ENCODE measurements at places on chromosomes 16 and 17.

GRCh38 chr16:28292731-28293600, 641 bp downstream of the SBK1 start:
- no peak for DNase-seq

- no peak for DNase-seq
Measured at GRCh38 chr17:61970030-61970429, 42.2 kb upstream of the INTS2 start.

- no peak for DNase-seq
Measured at GRCh38 chr16:2866431-2866830, 8.5 kb upstream of the PRSS22 start.

GRCh38 chr17:77926981-77927380, 31.5 kb upstream of the TNRC6C start:
- DNase-seq = no peak

DNA sequence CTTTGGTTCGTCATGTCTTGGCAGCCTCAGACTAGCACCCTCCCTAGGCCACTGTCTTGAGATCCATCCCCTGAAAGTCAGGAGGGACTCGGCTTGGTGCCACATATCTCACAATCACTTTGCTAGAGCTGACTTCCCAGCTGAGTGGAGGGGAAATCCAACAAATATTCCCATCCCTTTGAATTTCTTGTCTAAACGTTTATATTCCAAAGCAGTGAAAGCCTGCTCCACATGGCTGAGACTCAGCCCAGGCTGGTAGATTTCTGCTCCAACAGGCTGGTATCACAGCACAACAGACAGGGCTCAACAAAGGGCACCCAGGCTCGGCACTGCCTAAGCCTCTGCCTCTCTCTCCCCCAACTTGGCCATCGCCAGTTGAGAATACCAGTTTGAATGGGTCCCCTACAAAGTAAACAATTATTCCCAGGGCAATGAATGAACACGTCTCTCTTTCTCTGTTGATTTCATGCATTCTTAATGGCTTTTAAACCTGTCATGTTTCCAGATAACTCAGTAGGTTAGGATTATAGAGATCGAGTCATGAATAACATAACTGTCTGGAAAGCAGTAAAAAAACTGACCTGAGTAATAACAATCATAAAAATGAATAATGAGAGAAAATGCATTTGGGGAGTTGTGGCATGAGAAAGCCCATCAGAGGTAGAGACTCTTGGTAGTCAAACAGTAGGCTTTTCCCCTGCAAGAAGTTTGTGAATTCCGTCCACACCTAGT, 1.0 kb downstream of the KRT13 start:
- DNase-seq = no peak

GRCh38 chr17:79915850-79916430, 76.7 kb upstream of the CBX4 start:
- DNase-seq = no peak

GRCh38 chr17:41965694-41966462, 717 bp upstream of the CNP start:
- DNase-seq = no peak

GRCh38 chr16:80733407-80733806, 71.0 kb downstream of the CDYL2 start:
- DNase-seq = no peak

DNA sequence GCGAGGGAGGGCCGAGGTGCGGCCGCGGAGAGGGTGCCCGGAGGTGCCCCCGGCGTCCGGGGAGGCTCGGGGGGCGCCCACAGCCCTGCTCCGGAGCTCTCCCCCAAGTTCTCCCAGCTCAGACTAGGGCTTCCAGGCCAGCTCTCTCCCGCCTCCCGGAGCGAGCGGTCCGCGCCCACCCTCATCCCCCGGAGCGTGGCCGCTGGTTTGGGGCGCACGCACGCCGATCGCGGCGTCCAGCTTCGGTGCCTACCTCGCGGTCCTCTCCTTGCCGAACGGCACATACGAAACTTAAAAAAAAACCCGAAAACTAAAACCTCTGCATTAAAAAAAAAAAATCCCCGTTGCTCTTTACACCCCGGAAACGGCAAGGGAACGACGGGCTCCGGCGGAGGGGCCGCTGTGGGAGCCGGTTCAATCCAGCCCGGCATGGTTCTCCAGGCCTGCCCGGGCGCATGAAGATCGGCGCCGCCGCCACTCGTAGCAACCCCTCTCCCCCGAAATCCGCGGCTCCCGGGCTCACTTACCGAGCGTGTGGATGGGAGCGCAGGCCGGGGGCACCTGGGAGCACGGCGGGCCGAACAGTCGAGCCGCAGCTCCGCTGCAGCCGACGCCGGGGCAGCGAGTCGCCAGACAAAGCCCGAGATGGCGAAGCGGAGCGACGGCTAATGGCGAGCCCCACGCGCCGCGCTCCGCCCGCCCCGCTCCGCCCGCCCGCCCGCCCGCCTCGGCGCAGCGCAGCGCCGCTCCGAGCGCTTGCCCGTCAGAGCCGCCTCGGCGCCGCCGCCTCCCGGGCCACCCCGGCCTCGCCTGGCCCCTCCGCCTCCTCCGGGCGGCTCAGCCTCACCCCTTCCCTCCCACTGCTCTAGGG, 973 bp upstream of the UBTF start:
- DNase-seq = no peak

- no peak for DNase-seq
Measured at GRCh38 chr17:51857052-51857597, 301.4 kb downstream of the CA10 start.

GRCh38 chr16:53872248-53873221, 168.6 kb downstream of the FTO start:
- no peak for DNase-seq

- no peak for DNase-seq
Measured at GRCh38 chr16:483341-484075, 44.0 kb upstream of the CAPN15 start.

- no peak for DNase-seq
Measured at GRCh38 chr17:42578282-42578869, 847 bp upstream of the PSMC3IP start.

- no peak for DNase-seq
Measured at GRCh38 chr16:53112015-53112414, 57.2 kb downstream of the CHD9 start.

DNA sequence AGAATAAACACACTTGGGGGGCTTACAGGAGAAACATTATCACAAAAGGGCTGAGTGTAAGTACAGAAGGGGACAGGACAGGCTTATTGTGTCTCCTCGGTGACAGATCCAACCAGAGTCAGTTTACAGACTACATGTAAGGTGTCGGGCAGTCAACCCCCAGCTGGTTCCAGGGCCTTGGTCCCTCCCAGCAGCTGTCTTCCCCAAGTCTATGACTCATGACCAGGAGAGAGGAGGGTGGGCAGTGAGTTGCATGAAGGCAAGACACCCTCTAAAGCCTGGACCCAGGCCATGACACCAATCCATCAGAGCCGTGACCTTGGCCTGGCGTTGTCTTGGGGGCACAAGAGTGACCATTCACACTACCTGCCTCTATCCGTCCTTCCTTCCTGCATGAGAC, 276.2 kb upstream of the CCL2 start:
- no peak for DNase-seq

DNA sequence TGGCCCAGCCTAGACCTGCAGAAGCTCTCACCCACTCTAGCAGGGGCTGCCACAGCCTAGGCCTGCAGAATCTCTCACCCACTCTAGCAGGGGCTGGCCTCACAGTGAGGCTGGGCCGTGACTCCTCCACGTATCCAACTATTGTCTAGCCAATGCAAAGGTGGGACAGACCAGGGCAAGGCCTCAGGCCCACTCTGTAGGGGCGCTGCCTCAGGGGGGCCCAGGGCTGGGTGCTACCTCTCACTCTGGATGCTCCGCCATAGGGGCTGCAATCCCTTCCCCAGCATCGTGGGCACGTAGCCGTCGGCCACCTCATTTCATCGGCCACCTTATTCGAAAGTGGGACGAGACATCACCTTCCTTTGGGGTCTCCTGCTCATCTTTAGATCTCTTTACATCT, 51.7 kb downstream of the RPH3AL start:
- no peak for DNase-seq

DNA sequence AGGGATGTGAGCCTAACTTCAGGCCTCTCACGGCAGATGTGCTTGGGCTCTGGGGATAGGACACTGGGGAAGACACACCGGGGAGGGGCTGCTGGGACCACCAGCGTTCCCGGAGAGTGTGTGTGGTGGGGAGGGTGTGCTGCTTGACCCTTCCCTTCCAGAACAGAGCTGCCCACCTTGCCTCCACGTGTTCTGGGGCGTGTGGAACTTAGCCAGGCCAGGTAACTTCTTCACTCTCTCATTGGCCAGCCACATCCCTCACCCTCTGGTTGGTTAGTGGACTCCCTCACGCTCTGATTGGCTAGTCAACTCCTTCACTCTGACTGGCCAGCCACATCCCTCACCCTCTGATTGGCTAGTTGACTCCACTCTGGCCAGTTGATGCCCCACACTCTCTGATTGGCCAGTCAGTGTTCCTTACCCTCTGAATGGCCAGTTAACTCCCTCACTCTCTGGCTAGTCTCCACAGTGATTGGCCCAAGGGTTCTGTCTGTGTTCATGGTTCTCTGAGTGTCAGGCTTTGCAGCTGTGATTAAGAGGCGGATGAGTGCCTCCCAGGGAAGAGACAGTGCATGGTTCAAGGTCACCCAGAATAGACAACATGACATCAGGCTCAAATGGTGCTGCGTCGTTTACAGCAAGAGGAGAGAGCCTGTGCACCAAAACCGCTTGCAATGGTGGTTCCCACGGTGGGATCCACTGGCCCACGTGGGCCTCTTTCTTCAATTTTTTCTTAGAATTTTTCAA, 10.0 kb downstream of the TMEM235 start:
- DNase-seq = no peak

- DNase-seq = no peak
Measured at GRCh38 chr16:802914-803753, 2.6 kb upstream of the GNG13 start.

GRCh38 chr16:70788668-70789594, 12.0 kb downstream of the VAC14 start:
- DNase-seq = peak; percentile 58

Measured in urinary bladder (tissue), 4 donors.